ENCODE measurements at places on chromosomes 6 and 20.

DNA sequence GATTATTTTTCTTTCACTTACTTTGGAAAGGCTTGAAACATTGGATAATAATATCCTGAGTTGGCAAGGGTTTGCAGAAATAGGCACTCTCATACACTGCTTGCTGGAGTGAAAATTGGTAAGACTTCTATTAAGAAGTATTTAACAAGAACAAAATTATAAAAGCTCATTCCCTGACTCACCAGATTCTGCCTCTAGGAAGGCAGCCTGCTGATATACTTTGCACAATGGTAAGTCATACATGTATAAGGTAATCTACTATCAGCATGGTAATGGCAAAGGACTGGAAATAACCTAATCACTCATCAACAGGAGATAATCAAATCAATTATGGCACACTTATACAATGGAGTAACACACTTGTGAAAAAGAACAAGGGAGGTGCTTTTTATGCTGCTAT is 85.8 kb downstream of the PLCG1 start:
- DNase-seq = no peak

GRCh38 chr20:50583442-50584150 is 73.4 kb downstream of the PTPN1 start:
- DNase-seq = no peak

GRCh38 chr6:147704691-147705090 is 196.2 kb downstream of the SAMD5 start:
- DNase-seq = no peak

DNA sequence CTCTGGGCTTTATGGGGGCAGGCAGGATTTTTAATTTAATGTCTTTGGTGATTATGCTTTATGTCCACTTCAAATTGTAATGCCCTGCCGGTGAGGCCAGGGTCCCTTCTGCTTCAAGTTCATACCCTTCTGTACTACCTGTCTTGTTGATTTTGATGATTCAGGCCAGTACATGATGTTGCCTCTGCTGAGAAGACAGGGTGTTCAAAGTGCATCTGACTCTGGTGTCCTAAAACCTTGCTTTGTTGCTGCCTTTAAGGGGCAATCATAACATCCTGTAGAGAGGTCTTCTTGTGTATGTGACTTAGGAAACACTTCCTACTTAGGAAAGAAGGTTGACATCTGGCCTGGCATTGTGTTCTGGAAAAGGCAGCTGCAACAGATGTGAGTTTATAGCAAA is 113.2 kb downstream of the TMEM170B start:
- DNase-seq = no peak

GRCh38 chr20:63070301-63070625 is 63.5 kb upstream of the BHLHE23 start:
- DNase-seq = no peak

- peak; percentile 51 for DNase-seq
These were observed 133.5 kb downstream of the TBC1D7 start for GRCh38 chr6:13194852-13195251.

- DNase-seq = no peak
These were observed 122.6 kb downstream of the SGK1 start for GRCh38 chr6:134195164-134195906.

DNA sequence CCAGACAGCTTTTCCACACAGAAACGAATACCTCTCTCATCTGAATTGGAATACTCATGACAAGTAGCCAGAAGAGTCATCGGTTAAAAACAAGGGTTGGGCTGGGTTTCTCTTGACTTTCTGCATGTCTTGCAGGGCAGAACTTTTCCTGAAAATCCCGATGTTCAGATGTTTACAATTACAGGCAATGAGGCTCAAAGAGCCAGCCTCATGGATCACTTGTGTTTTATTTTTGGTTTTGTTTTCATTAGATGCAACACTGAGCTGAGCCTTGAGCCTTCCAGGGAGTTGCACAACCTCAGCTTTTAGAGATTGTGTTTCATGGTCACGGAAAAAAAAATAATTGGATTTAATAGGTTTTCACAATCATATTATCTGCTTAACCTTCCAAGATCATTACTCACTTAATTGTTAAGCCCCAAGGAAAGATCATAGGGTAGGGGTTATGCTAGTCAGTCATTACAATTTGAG is 288.1 kb upstream of the PRDM1 start:
- no peak for DNase-seq

DNA sequence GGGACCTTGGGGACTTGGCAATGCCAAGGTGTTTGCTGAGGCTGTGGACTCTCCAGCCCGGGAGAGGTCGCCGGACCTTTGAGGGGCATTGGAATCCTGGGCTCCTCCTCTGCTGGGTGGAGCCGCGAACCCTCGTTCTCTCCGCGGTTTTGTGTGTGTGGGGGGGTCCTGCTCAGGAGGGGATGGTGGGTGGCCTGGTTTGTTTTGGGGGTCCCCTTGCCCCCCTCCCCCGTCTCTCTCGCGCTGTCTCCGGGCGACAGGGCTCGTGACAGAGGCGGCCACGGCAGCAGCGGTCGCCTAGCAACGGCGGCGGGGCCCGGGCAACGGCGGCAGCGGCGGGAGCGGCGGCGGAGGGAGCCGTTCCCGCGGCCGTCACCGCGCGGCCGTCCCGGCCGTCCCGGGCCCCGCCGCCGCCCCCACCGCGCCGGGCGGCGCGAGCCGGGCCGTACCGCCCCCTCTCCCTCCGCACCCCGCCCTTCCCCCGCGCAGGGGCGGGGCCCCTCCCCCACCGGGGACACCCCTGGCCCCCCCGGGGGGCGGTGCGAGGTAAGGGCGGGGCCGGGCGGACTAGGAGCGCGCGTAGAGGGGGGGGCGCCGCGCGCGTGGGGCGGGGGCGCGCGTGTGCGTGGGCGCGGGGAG is 7.8 kb downstream of the SYNGAP1 start:
- DNase-seq = no peak

GRCh38 chr6:149438855-149439254 is 38.8 kb downstream of the SUMO4 start:
- no peak for DNase-seq

DNA sequence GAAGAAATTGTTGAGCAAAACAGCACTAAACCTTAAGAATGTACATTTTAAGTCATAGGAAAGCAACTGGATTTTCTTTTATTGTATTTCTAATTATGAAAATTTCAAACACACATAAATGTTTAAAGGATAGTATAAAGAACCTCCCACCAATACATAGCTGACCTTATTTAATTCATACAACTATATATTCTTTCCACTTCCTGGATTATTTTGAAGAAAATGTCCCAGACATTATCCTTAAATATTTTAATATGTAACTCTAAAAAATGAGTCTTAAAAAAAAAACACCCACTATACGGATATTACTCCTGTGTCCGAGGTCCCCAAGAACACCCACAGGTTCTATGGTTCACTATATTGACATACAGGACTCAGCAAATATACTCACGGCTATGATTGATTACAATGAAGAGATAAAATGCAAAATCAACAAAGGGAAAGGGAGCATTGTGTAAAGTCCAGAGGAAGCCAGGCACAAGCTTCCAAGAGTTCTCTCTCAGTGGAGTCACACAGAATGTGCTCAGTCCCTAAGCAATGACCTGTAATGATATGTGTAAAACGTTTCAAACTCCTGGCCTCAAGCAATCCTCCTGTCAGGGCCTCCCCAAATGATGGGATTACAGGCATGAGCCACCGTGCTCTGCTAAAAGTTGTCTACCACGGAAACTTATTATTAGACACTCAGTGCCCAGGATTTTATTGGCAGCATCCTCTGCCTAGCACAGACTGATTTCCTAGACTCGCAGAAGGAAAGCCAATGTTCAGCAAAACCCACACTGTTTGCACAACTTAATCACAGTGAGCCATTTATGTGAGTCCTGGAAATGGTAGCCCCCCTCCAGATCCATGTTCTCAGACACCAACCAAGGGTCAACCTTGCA is 23.2 kb downstream of the GLYATL3 start:
- no peak for DNase-seq

DNA sequence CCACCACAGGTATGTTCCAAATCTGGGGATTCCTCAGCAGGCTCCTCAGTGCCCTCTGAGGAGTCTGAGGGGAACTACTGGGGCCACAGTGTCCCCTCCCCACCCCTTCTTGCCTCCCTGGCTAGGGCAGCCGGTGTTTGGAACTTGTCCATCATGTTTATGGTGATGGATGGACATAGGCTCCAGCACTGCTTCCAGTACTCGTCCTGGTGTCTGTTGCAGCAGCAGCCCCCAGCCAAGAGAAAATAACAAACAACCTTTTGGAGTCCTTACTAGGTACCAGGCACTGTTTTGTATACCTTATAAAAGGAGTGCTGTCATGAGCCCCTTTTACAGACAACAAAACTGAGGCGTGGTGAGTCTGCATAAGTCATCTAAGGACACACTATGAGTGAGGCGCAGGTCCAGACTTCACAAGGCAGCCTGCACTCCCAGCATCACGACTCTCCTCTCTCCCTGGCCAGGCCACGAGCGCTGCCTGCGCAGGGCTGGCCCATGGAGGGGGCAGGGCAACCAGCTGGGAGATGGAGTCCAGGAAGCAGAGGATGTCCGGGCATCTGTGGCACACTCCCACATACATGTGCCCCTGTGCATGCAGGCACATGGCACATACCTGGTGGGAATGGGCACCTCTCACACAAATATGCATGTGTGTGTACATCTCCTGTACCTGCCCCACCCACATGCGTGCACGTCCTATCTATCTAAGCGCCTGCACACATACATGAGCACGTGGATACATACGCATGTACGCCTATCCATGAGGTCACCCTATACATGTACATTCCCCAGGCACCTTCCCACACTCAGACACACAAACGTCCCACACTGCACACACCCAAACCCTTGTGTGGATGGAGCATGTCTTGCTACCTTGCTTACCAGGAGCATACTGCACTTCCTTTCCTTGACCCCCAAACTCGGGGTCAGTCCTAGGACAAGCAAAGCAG is 152.7 kb downstream of the VEGFA start:
- DNase-seq = no peak

GRCh38 chr20:37969949-37970855 is 63.1 kb downstream of the TTI1 start:
- peak; percentile 11 for DNase-seq

DNA sequence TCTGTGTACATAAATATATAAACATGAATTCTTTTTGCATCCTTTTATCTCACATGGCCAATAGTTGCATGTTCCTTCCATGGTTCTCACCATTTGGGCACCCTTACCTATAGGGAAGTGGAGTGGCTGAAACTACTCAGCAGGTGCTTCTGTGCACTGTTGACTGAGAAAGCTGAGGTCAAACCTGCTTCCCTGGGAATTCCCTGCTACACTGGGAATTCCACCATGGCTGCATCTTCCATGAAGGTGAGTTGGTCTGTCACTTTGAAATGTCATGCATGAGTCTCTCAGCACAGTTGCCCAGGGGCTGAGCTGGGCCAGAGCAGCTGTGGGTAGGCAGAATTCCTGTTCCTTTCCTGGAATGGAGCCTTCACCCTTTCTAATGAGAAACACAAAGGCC is 193.8 kb upstream of the PRSS16 start:
- DNase-seq = no peak

DNA sequence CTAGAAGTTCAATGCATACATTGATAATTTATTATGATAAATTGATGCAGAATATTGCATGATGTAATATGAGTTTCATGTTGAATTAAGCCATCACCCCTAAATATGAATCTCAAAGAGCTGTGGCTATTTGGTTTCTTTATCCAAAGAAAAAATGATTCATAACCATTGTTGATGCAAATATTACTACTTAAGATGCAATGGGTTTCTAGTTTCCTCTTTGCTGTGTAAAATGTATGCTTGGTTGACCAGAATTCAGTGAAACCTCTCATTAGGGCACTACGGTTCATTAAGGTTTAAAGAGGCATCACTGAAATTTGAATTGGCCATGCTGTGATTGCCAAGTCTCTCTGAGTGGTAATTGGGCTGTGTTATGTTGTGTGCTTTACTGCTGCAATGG is 492.5 kb upstream of the FLRT3 start:
- no peak for DNase-seq

- DNase-seq = peak; percentile 38
These were observed 153.6 kb downstream of the CD83 start for GRCh38 chr6:14270925-14271788.

- peak; percentile 55 for DNase-seq
These were observed 143.7 kb downstream of the RALGAPA2 start for GRCh38 chr20:20568604-20569205.

GRCh38 chr20:987677-988076 is 14.4 kb downstream of the RSPO4 start:
- no peak for DNase-seq

DNA sequence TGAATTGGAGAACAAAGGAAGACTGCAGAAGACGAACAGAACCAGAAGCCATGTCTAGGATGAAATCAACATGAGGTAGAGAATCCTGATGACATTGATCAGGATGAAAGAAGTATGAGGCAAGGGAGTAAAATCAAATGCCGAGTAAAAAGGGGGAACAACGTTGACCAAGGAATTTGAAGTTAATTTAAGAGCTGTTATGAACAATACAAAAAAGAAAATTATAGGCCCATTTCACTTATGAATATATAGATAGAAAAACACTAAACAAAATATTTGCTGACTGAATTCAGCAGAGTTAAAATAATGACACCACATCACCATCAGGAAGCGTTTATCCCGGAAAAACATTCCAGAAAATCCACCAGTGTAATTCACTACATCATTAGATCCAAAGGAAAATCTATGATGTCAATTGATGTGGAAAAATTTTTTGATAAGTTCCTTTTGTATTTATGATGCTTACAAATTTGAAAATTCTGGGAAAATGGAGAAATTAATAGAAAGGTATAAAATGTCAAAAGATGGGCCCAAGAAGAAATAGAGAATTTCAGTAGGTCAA is 8.1 kb upstream of the CCN5 start:
- DNase-seq = no peak

DNA sequence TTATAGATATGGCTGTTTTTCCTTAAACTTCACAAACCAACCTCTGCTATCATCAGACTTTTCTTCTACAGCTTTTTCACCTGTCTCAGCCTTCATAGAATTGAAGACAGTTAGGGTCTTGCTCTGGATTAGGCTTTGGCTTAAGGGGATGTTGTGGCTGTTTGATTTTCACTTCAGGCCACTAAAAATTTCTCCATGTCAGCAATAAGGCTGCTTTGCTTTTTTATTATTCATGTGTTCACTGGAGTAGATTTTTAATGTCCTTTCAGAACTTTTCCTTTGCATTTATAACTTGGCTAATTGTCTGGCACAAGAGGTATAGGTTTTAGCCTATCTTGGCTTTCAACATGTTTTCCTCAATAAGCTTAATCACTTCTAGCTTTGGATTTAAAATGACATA is 392.6 kb downstream of the RFPL4B start:
- DNase-seq = no peak

- no peak for DNase-seq
These were observed 22.8 kb downstream of the ECT2L start for GRCh38 chr6:138818496-138819194.

DNA sequence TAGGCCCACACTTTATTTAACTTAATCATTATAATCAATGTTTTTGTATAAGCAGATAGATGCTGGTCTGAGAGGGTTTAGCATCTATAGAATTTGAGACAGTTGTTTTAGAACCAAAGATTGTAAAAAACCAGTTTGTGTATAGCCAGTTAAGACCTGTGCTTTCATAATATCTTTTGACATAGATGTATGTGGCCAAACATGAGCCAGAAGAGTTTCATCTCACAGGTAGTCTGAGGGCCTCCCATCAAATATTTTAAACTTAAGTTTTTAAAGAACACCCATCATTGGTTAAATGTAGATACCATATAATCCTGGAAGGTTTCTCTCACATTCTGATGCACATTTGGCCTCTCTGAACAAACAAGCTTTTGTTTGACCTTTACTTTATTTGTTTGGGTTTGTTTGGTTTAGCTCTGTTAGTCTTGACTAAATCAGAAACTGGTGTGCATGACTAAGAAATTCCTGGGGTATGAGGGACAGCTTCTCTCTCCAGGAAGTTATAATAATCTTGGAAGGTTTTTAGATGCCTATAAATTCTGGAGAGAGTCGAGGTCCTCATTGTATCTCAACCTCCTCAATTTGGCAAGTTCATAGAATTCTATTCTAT is 58.0 kb upstream of the TMEM200A start:
- no peak for DNase-seq
